ENCODE measurements at places on chromosomes 2 and 18. TPM values are rescaled to one million over a fixed set of nuclear protein-coding genes. Genes with fewer than 3 reads are reported as not detected.

GRCh38 chr2:177474301-177474700, 81.7 kb downstream of the AGPS start:
- H3K27me3 ChIP-seq = no peaks in the 10 kb centered on the region
- DNase-seq = no peak
- H3K27ac ChIP-seq = no peak overlapping the region

GRCh38 chr2:28412625-28413151, 20.0 kb downstream of the FOSL2 start:
- no peak overlapping the region for H3K4me3 ChIP-seq
- no peaks in the 10 kb centered on the region for H3K27me3 ChIP-seq
- no peak for DNase-seq
- peaks cover 30% of the 10 kb centered on the region for H3K4me1 ChIP-seq

DNA sequence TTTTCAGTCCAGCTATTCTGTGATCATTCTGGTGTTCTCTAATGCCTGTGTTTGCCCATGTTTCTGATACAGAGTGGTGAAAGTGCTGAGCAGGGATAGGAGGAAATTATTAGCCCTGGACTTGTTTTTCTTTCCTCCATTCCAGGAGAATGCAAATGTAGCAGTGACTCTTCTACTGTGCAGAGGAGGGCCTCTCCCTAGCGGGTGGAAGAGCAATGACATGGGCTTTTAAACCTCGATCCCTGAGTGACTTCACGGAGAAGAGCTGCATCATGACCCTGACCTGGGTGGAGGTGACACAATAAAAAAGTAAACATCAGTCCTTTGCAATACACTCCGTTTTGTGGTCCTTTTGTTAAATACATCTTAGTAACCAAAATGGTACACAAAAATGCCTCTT, 68.0 kb upstream of the NETO1 start:
- H3K4me1 ChIP-seq = no peaks in the 10 kb centered on the region
- no peak overlapping the region for H3K27ac ChIP-seq
- H3K36me3 ChIP-seq = no peaks in the 10 kb centered on the region
- H3K27me3 ChIP-seq = no peaks in the 10 kb centered on the region
- no peak overlapping the region for H3K4me3 ChIP-seq

The OSR1 gene
- polyA plus RNA-seq = 3.5 TPM
